Tibial artery (tissue), 4 donors: ENCODE measurements at places on chromosomes 5 and 9.

GRCh38 chr9:73118286-73118685 is 33.4 kb upstream of the ANXA1 start:
- no peak for DNase-seq

DNA sequence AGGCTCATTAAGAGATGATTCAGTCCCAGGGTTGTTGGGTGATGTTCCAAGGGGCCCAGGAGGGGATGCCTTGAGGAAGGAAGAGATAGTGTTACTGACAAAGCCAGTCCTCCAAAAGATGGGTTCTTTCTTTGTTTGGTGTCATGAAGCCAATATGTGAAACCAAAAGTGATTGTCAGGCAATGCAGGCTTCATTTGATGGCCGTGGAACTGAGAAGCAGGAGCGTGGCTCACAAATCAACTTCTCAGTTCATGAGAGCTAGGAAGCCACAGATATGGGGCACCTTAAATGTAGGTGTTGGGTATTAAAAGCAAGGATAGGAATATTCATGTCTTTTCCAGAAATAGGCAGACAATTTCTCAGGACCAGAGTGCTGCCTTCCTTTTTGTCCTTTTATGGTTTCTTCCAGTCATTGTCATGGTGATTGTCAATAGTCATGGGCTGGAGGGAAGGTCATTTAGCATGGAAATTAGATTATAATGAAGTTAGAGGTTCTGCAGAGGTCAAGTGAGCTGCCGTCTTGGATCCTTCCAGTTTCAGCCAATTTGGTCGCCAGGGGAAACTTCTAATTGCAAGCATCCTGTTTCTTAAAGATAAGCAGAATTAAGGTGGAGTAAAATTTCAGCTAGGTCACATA is 393.0 kb downstream of the NTRK2 start:
- no peak for DNase-seq

DNA sequence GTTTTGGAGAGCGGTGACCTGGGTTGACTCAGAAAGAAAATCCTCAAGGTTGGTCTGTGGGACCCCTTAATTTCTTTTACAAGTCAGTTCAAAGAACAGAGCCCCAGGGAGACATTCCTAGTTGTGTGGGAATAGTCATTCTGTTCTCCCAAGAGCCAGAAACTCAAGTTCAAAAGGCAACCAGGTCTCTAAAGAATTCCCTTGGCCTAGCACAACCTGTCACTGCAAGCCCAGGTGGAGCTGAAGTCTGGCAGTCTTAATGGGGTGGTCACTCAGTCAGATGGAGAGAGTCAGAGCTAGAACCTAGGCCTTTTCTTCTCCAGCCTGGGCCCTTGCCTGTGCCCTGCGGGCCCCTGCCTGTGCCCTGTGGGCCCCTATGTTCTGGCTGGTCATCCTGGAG is 37.5 kb upstream of the CDKN2AIPNL start:
- DNase-seq, result peak; percentile 10

GRCh38 chr5:14231890-14232289 is 88.7 kb downstream of the TRIO start:
- DNase-seq, result no peak

DNA sequence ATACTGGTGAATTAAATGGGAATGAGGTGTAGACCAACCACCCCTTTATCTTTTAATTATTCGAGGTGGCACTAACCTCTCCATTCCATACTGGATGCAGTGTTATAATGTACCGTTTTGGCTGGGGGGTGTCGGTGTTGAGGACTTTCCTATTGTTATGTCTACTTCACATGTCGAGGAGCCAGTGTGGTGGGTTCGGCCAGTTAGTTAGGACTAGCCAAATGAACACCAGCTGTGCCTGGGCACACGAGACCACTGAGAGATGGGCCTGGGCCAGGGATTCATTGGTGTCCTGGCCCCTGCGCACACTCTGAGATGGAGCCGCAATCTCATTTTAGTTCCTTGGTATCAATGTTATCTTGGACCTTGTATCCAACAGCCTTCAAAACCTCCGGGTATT is 186.2 kb downstream of the CACNA1B start:
- no peak for DNase-seq

DNA sequence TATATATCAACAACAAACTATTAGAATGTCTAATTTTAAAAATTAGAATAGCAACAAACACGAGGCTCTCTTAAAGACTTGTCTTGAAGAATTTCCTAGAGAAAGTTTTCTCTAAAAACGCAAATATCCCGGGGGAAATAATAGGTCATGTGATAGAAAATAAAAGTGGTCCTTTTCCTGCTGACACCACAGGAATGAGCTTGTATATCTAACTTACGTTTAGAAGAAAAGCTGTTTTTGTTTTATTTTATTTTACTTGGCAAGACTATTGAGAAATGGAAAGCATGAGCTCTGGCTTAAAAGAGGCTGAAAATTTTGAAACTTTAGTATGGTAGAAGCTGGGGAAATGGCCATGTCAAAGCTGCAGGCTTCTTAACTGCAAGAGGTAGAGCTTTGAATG is 465.0 kb downstream of the AGTPBP1 start:
- no peak for DNase-seq
